Muscle of leg (tissue), 16 donors: ENCODE measurements at places on chromosomes 3 and 15.
A peak's percentile ranks its signal among the peaks of the same experiment; 100 is the strongest.

GRCh38 chr3:155188031-155188430 lies 105.5 kb downstream of the STRIT1 start:
- no peak for DNase-seq

- DNase-seq: peak; percentile 100
These were observed at the start of gene GSK3B for GRCh38 chr3:120093911-120094775. Gene GSK3B, minus strand, starts transcription at chr3:120094447. Its CDS starts 1,013 bp downstream, at chr3:120093434.

GRCh38 chr3:188294823-188295487 lies 141.0 kb downstream of the LPP start:
- peak; percentile 81 for DNase-seq

DNA sequence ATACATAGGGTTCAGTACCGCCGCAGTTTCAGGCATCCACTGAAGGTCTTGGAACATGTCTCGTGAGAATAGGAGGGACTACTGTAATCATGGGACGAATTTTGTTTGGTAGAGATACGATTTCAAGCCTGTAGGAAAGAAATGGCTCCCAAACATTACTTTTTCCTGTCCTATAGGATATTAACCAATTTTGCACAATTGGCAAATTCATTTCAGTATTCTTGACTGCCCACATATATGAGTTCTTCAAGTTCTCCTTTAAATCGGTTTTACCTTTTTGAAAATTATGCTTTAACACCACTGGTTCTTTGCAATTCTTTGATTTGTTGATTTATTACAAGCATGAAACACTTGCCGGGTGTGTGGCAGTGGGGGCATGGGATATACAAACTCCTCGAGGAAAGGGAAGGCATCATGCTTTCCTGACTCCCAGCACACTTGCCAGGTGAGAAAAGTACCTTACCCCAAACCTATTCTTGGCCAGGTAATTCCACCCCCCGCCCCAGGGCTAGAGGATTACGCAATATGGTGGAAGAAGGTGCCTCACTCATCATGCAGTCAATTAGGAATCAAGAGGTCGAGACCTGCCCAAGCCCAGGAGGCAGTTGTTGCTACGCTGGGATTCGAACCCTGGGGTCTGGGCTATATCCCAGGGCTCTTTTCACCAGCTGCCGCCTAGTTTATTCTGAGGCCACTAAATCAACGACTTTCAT lies 584 bp upstream of the LARS2 start:
- DNase-seq: no peak
